Stimulated activated CD4-positive, alpha-beta T cell treated with anti-CD3 and anti-CD28 coated beads, Interleukin-4, amount 100 ng/mL, for 24 hours (primary cell): ENCODE measurements at places on chromosomes 11 and 22.

DNA sequence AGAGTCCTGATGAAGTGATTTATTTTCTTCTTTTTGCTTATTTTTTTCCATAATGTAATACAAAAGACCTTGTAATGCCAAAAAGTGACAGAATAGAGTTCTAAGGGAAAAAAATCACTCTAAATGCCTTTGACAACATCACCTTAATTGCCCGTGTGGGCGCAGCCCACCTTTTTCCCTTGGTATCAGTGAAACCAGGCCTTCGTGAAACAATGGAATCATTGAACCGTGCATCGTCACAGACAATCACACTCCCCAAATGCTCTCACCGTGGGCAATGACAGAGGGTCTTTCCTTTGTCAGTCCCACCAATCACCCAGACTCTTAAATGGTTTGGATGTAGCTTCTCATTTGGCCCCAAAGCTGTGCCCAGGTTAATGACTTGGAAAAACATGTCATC, 9.6 kb upstream of the SLC6A5 start:
- DNase-seq, result no peak

DNA sequence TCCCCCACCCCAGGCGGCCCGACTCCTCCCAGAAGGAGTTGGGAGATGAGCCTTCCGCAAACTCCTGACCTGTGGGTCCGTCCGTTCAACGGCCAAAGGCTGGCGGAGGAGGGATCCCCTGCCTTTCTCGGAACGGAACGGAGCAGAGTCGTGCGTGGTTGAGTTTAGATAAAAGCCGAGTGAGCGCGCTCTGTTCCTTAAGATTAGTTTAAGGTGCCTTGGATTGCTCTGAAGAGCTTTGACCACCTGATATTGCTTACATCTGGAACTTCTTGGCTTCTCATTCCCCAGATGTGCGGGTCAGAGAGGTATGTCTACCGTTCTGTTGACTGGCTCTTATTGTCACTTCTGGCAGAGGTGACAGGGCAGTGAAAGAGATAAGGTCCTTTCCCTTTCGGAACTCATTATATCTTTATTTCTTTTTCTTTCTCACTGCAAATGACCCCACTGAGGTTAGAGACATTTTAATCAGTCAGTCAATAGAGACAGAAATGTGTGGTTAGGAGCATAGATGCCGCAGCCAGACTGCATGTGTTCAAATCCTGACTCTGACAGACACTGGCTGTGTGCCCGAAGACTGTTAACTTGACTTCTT, at the start of gene TRIM6:
Gene TRIM6, plus strand, starts transcription at position 31 of the 595 bp plus-strand sequence. Its CDS starts 261 bp downstream, at position 292.
- DNase-seq, result no peak

GRCh38 chr11:109994907-109995306, 98.3 kb upstream of the ZC3H12C start:
- DNase-seq, result no peak

- DNase-seq, result no peak
These were observed 612.6 kb downstream of the TBC1D22A start for GRCh38 chr22:47374901-47375575.

- DNase-seq, result no peak
These were observed 26.2 kb downstream of the PITPNB start for GRCh38 chr22:27892811-27893210.
